ENCODE measurements at places on chromosomes 5 and 9. TPM values are rescaled to one million over a fixed set of nuclear protein-coding genes. Genes with fewer than 3 reads are reported as not detected.

CCL19 gene
- not detected for total RNA-seq

ZNF454 gene
- total RNA-seq, result 0.84 TPM

CCL21 gene
- total RNA-seq, result not detected

SMIM3 gene
- 35.8 TPM for total RNA-seq

CCDC171 gene
- total RNA-seq, result 1.5 TPM

FGF10 gene
- 1.0 TPM for total RNA-seq

MYO10 gene
- total RNA-seq, result 15.6 TPM

STPG3 gene
- not detected for total RNA-seq

DOCK8 gene
- total RNA-seq, result under 0.01 TPM

FBP2 gene
- total RNA-seq, result not detected

PTTG1 gene
- 344 TPM for total RNA-seq

Measured in bronchus fibroblast of lung (primary cell).